ENCODE measurements at places on chromosomes 1 and 21.

GRCh38 chr1:81432654-81433109, 368.1 kb upstream of the ADGRL2 start:
- DNase-seq = no peak

GRCh38 chr1:200628223-200628881, 7.8 kb upstream of the KIF14 start:
- DNase-seq = peak; percentile 11

DNA sequence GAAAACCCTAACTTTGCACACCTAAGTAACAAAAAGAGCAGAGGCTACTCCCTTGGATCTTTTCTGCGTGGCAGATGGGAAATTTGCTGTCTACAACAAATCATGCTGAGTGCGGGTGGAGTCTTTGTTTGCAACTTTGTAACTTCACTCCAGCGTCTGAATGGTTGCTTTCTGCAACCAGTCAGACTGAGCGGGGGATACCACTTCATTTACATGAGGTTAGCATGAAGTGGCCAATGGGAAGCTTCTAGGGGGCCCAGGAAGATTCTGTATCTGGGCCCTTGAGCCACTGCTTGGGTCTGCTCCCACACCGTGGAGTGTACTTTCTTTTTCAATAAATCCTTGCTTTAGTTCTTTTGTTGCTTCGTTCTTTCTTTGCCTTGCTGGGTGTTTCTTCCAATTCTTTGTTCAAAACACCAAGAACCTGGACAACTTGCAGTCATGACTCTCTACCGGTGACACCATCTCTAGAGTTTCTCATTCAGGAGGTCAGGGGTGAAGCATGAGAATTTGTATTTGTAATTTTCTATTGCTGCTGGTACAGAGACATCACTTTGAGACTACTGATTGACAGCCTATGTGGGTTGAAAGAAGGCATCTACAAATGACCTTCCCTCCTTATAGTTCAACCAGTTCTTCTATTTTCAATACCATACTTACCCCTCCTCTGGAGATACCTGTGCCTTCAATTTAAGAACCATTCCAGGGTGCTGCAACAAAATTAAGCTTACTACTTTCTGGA, 55.8 kb upstream of the RC3H1 start:
- no peak for DNase-seq

- no peak for DNase-seq
Observed at GRCh38 chr1:119632841-119633240, 15.2 kb downstream of the ZNF697 start.

GRCh38 chr1:94143809-94144176, 22.8 kb upstream of the ABCA4 start:
- no peak for DNase-seq

- DNase-seq = no peak
Observed at GRCh38 chr1:33085332-33085731, 4.4 kb downstream of the AZIN2 start.

DNA sequence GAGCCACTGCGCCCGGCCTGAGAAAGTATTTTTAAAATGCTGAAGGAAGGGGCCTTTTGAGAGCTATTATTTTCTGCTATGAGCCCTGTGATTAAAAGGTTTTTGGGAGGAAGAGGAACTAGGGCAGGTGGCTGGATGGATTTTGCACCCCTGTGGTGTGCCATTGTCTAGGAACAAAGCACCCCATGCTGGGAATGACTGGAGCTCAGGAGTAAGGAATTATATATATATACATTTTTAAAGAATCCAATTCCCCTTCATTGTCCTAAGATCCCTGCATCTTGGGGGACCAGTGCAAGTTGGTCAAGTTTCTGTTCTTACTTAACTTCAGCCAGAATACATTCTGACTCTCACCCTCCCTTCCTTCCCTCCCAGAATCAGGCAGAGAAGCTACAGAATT, 91.6 kb downstream of the ZNF648 start:
- no peak for DNase-seq

GRCh38 chr1:61925591-61926298, 183.5 kb downstream of the PATJ start:
- no peak for DNase-seq

GRCh38 chr1:19063122-19063521, 106.6 kb upstream of the IFFO2 start:
- DNase-seq = no peak

DNA sequence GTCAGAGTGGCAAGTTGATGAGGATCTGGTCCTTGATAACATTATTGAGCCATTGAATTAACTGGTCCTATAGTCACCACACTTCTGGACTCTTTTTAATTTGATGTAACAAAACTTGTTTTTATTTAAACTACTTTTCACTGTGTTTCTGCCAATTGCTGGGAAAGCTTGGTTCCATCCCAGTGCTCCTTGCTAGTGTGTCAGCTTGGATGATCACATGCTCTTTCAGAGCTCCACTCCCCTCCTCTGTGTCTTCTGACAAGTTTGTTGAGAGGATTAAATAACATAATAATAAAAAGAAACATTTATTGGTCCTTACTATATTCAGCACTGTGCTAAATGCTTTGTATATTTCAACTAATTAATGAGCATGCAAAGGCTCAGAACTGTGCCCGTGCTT, 448.5 kb upstream of the B3GALT2 start:
- no peak for DNase-seq

GRCh38 chr1:45669379-45669778, 17.0 kb downstream of the GPBP1L1 start:
- DNase-seq = no peak

DNA sequence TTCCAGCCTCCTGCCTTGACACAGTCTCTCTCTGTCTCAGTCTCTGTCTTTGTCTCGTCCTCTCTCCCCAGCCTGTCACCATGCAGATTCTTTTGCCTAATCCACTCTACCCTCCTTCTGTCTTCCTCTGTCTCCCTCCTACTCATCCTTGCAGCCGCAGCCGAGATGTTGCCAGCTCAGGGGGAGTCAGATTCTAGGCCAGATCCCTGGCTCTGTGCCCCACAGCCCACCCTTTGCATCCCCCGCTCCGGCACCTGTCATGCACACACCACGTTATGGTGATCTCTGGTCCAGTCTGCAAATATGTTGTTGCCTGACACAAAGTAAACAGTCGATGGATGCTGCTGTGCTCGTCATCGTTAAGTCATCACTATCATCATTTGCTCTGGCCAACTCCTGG, 35.5 kb upstream of the IGSF21 start:
- no peak for DNase-seq

- no peak for DNase-seq
Observed at GRCh38 chr1:16983649-16984048, 3.2 kb upstream of the MFAP2 start.

DNA sequence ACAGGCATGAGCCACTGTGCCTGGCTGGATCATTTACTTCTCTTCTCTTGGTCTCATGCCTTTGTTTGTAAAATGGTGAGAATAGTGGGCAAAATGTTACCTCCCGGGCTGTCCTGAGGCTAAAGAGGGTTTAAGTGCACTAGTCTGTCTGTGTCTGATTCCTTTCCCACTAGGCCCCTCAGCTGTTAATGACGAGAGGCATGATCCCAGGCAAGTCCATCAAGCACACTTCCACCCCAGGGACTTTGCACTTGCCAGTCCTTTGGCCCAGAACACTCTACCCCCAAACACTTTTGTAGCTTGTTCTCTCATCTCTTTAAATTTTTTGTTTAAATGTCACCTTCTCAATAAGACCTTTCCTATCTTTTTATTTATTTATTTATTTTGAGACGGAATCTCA, 13.8 kb upstream of the EPB41 start:
- DNase-seq = no peak

- DNase-seq = no peak
Observed at GRCh38 chr1:213714645-213715044, 273.1 kb upstream of the PROX1 start.
